ENCODE measurements at places on chromosomes 2 and 18. TPM values are rescaled to one million over a fixed set of nuclear protein-coding genes. Genes with fewer than 3 reads are reported as not detected.

Gene MARCO
- not detected for polyA plus RNA-seq

Gene SERPINB13
- not detected for polyA plus RNA-seq

Gene KATNAL2
- polyA plus RNA-seq, result 9.9 TPM

Gene NAT8
- polyA plus RNA-seq, result not detected

Gene MARCHF7
- 101 TPM for polyA plus RNA-seq

Gene SERPINB11
- polyA plus RNA-seq, result not detected

Gene TUBA4B
- 0.17 TPM for polyA plus RNA-seq

Gene MTIF2
- polyA plus RNA-seq, result 32.5 TPM

Gene CROCC2
- not detected for polyA plus RNA-seq

Gene UBE2F
- polyA plus RNA-seq, result 91.3 TPM

Gene PROC
- polyA plus RNA-seq, result 2.7 TPM

Gene CFAP53
- polyA plus RNA-seq, result 0.23 TPM

Gene GAREM2
- polyA plus RNA-seq, result 3.8 TPM

Gene FAM161A
- polyA plus RNA-seq, result 27.4 TPM

Gene REG3A
- polyA plus RNA-seq, result not detected

Gene SERPINB3
- polyA plus RNA-seq, result 0.33 TPM

Gene SH3BP4
- 15.1 TPM for polyA plus RNA-seq

Gene MYOM1
- polyA plus RNA-seq, result 0.27 TPM

Gene GYPC
- polyA plus RNA-seq, result 31.2 TPM

Gene ATP6V1C2
- polyA plus RNA-seq, result 1.5 TPM

Gene THUMPD2
- polyA plus RNA-seq, result 20.3 TPM

Gene TMX3
- 9.9 TPM for polyA plus RNA-seq

Gene IFIH1
- polyA plus RNA-seq, result 1.2 TPM

Gene ITGA4
- polyA plus RNA-seq, result 1.2 TPM

Gene KIF3C
- 16.7 TPM for polyA plus RNA-seq

Gene IGFBP5
- 0.43 TPM for polyA plus RNA-seq

Gene TUBB8B
- polyA plus RNA-seq, result 0.74 TPM

Measured in GM23338 (cell line).